Stimulated activated CD8-positive, alpha-beta memory T cell treated with anti-CD3 and anti-CD28 coated beads, Interleukin-4, amount 100 ng/mL, for 1 hour (primary cell): ENCODE measurements at places on chromosomes 11 and 22.

DNA sequence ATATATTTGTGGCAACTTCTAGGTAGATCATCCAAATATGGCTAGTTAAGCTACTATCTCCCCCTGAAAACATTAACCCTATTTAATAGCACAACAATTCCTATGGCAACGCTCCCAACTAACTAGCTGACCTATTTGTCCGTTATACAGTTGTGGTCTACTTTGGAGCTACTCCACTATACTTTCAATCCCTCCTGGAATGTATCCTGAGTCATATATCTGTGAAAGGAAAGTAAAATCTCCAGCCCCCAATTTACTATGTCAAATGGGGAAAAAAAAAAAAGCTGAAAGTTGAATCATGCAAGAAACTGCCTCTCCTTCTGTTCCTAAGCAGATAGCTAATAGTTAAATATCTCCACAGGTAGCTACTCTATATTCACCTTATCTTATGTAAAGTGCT lies 128.5 kb downstream of the CD44 start:
- DNase-seq: no peak

GRCh38 chr11:63621071-63621470 lies 6.8 kb upstream of the PLAAT3 start:
- no peak for DNase-seq

DNA sequence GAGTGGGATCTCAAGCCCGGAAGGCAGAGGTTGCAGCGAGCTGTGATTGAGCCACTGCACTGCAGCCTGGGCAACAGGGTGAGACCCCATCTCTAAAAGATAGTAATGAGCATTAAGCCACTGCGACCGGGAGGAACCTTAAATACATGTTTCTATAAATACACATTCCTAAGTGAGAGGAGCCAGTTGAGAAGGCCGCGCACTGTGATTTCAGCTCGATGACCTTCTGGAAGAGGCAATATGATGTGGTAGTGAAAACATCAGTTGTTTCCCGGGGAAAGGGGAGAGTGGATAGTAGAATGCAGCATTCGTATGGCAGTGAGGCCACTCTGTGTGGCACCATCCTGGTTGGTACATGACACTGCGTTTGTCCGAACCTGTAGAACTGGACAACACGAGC lies 18.0 kb downstream of the PTDSS2 start:
- DNase-seq: no peak

- DNase-seq: no peak
These were observed 62.2 kb upstream of the FDX1 start for GRCh38 chr11:110367571-110367970.

DNA sequence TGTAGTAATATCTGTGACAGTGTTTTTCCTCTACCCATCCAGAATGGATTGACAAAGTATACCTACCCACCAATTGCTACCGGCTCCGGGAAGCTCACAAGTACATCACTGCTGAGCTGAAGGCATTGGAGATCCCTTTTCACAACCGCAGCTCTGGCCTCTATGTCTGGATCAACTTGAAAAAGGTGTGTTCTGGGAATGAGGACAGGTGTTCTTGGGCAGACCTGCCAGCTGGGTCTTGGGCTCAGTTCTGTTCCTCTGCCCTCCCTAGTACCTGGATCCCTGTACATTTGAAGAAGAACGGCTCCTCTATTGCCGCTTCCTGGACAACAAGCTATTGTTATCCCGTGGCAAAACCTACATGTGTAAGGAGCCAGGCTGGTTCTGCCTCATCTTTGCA lies 7.8 kb upstream of the ACCS start:
- DNase-seq: no peak

DNA sequence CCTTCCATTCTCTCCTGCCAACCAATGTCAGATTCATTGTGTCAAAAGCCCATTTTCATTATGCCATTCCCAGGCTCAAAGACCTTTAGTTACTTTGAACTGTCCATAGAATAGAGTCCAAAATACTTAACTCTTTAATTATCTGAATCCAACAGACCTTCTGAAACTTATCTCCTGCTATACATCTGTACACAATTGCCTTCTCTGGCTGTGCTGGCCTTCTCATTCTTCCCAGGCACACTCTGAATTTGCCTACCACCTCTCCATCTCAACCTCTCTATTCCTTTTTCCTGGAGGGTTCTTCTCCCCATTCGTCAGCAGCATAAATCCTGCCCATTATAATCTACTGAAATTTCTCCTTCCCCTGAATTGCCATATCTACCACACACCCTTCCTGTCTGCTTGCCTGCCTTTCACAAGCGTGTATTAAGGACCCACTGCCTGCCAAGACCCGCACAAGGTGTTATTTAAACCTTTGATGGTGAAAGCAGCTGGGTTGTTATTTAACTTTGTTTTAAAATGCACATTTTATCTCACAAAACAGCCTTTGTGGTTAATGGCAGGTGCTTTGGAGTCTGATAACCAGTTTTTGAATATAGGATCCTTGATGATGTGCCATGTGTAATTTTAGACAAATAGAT lies 125.9 kb downstream of the CCDC81 start:
- no peak for DNase-seq

- DNase-seq: no peak
These were observed 145.9 kb downstream of the GRIK4 start for GRCh38 chr11:120657306-120658070.

GRCh38 chr11:63629426-63629825 lies 15.2 kb upstream of the PLAAT3 start:
- DNase-seq: no peak

DNA sequence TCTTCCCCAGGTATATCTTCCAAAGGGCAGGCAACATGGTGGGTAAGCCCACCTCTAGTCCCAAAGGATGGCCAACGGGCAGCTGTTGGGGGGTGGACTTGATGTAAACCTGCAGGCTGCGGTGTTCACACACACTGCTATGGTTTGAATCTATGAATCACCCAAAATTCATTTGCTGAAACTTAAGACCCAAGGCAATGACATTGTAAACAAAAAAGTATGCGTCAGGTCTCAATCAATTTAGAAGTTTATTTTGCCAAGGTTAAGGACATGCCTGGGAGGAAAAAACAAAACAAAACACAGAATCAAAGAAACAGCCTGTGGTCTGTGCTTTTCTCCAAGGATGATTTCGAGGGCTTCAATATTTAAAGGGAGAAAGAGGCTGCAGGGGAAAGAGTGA lies 18.3 kb downstream of the RCN1 start:
- no peak for DNase-seq

- DNase-seq: no peak
These were observed 49.6 kb downstream of the IGSF9B start for GRCh38 chr11:133907216-133907615.

- DNase-seq: no peak
These were observed 28.3 kb downstream of the ACER3 start for GRCh38 chr11:76888989-76889388.

- no peak for DNase-seq
These were observed 11.9 kb downstream of the CHRM1 start for GRCh38 chr11:62909107-62909894.

- no peak for DNase-seq
These were observed 66.2 kb downstream of the THAP12 start for GRCh38 chr11:76314741-76315090.
